Activated CD4-positive, alpha-beta T cell treated with anti-CD3 and anti-CD28 coated beads, Interleukin-2, Interleukin-6, amounts not matched to agents 100 ng/mL and 50 ng/mL, durations not matched to agents 16 hours and 8 hours (primary cell): ENCODE measurements at places on chromosomes 12 and 14.

DNA sequence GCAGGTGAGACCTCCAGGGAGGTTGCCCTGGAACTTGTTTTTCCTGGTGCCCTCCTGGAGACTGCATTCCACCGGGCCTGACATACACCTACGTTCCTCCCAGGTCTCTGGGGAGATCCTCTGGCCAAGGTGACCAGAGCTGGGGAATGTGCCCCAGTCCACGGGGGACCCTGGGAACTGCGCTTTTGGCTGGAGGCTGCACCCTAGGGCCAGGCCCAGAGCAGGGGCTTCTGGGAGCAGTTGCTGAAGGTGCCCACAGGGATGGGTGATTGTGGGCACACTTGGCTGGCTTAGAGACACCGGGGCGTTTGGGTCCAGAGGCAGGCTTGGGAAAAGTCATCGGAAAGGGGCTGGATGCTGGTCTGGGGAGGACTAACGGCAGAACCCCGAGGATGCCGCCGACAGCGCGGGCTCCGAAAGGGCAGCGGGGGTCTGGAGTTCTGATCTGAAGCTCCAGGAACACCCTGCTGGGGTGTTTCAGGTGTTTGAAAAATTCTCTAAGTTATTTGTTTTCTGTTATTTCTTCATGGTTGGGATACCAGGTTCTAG, 36.5 kb upstream of the TDRD9 start:
- DNase-seq: no peak

GRCh38 chr14:65043893-65044595, 57.3 kb downstream of the FNTB start:
- no peak for DNase-seq

DNA sequence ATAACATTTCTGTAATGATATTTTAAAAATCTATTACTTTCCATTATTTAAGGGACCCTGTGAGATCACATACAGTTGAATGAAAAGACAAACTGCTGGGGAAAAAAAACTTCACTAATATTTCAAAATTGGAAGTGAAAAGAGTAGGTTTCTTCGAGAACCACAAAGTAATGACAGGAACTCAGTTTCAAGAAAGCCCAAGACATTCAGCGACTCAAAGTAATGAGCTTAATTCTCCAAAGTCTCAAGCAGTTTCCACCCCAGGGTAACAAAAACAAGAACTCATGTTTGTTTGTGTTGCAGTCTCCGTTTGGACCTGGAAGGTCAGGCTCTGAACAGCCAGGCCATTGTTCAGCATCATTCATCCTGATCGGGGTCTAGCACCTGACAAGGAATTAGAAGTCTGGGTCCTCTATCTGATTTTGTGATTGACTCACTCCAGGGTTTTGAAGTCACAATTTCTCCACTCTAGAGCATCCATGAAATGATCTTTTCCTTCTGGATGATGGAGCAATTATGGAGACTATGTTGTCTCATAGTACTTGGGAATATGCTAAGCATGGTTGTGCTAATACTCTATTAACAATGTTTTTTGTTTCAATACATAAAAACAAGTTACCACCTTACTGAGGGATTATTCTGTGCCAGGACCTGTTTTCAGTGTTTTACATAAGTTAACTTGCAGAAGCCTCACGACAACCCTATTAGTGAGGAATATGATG, 126.9 kb downstream of the SLC25A21 start:
- no peak for DNase-seq

DNA sequence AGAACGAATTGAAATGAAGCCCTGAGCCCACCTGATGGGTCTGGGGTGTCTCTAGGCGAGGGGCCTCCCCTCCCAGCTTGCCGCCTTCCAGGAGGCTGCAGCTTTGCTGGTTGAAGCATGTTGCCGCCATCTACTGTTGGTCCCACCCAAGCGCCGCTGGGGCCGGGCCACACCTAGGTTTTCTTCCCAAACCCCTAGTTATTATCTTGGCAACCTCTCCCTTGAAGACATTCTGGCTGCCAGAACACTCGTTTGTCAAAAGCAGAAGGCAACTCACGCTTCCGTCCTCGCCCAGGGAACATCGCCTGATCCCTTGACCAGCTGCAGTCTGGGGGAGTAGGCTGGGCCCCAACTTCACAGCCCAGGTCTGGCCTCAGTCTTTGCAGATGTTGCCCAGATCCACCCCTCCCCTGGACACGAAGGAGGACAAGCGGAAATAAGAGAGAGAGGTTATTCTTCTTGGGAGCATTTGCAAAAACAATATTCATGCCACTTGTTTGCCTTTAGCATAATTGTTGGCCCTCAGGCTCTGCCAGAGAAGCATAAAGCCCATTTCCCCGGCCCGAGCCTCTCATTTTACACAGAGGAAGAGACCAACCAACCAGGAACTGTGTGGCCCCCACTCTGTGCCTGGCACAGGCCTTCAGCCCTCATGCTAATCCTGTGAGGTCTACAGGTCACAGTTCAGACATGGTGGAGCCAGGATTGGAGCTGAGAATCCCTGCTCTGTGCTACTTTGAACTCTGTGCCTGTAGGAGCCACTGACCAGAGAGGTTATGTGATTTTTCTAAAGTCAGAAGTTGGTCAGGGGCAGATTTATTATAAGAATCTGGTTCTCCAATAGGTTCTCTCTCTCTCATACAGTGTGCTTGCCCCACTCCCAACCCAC, 6.8 kb downstream of the EMP1 start:
- no peak for DNase-seq

DNA sequence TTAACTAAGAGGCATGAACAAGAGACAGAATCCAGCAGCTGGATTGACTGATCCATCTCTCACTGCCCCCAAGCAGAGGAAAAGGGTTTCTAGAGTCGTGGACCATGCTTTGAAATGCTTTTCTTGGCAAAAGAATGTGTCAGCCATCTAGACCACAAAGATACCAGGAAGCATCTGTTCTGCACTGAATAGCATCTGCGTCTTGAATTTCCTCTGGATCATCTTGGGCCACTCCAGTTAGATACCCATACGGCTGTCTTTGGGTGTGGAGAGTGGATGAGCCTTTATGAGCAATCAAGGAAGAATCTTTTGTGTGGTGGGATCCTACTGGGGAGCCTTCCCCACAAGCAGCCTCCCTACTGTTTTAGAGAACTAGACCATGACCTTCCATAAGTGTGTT, 16.0 kb upstream of the RFX4 start:
- DNase-seq: no peak

- DNase-seq: no peak
Observed at GRCh38 chr14:105072381-105072861, 7.2 kb upstream of the GPR132 start.

DNA sequence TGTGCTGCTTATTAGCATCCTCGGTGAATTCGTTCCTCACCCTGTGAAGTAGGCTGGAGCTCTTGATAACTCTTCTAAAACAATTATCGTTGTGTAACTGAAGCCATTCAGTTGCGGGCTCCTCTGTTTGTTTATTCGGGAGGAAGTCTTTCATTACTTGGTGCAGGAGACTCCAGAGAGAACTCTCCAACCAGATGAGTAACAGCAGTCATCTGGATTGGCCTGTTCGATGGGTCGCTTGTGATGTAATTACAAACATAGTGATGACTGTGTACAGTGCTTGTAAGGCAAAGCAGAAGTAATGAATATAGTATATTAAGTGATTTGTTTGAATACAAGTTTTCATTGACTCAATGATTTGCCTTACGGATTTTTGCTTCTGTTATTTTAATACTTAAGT, 10.9 kb downstream of the ATP6V0A2 start:
- DNase-seq: no peak

- DNase-seq: peak; percentile 4
Observed at GRCh38 chr14:70192915-70193314, 4.2 kb upstream of the SLC8A3 start.

GRCh38 chr14:50856660-50857059, 15.2 kb upstream of the ABHD12B start:
- no peak for DNase-seq

- DNase-seq: no peak
Observed at GRCh38 chr14:84929834-84930233, 600.1 kb upstream of the FLRT2 start.

DNA sequence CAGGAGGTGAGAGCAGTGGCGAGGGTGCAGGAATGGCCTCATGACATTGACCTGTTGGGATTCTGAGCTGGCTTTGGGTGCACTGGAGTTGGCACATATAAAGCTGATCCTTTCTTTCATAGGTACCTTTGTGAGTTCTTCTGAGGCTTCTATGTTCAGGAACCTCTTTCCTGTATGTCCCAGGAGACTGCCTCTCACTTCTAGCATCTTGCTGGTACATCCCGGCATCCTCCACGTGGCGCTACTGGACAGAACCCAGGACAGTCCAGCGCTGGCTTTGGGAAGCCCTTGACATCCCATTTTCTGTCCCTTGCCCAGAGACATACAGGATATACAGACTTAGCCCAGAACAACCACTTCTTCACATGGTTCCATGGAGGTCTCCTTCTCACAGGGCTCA, 44.4 kb upstream of the BATF start:
- no peak for DNase-seq

- DNase-seq: peak; percentile 27
Observed at GRCh38 chr12:90945070-90945649, 9.8 kb downstream of the CCER1 start.

- peak; percentile 22 for DNase-seq
Observed at GRCh38 chr12:93137656-93138612, 208.8 kb upstream of the EEA1 start.

- DNase-seq: no peak
Observed at GRCh38 chr12:24404086-24404815, 454.8 kb upstream of the SOX5 start.

DNA sequence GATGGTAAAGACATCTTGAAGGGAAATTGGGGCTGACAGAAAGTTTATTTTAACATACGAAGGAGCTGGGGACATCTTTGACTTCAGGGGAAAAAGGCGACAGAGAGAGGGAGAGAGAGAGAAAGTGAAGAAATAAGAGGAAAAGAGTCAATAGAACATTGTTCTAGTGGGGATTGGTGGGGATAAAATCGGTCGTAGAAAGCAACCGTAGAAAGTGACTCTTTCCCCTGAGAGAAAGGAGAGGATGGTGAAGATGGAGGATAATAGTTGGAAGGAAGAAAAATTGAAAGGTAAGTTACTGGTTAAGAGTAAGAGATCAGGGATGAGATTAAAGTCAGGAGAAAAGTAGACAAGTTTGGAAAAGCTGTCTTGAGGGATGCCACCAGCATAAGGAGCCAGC, 75.9 kb downstream of the LMNTD1 start:
- no peak for DNase-seq

DNA sequence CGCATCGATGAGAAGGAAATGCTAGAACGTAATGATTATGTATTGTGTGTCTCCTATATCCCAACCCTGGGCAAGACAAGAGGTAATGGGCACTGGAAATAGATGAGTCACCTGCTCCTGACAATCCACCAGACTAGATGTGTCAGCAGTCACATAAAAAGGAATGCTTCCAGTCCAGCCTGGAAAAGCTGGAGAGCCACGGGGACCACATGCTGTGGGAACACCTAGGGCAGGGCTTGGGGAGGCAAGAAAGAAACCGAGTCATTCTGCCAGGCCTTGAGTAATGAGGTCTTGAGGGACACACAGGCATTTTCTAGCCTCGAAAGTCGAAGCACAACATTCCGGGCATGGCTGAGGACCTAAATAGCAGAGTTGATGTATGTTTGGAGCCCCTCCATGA, 716.7 kb upstream of the TMEM132C start:
- no peak for DNase-seq

GRCh38 chr12:111344254-111344875, 24.5 kb downstream of the PHETA1 start:
- DNase-seq: no peak

GRCh38 chr12:96985515-96986362, 78.7 kb downstream of the NEDD1 start:
- DNase-seq: peak; percentile 35

GRCh38 chr12:27190761-27191160, 53.3 kb upstream of the STK38L start:
- DNase-seq: no peak

GRCh38 chr12:67052981-67053380, 216.2 kb upstream of the CAND1 start:
- no peak for DNase-seq

DNA sequence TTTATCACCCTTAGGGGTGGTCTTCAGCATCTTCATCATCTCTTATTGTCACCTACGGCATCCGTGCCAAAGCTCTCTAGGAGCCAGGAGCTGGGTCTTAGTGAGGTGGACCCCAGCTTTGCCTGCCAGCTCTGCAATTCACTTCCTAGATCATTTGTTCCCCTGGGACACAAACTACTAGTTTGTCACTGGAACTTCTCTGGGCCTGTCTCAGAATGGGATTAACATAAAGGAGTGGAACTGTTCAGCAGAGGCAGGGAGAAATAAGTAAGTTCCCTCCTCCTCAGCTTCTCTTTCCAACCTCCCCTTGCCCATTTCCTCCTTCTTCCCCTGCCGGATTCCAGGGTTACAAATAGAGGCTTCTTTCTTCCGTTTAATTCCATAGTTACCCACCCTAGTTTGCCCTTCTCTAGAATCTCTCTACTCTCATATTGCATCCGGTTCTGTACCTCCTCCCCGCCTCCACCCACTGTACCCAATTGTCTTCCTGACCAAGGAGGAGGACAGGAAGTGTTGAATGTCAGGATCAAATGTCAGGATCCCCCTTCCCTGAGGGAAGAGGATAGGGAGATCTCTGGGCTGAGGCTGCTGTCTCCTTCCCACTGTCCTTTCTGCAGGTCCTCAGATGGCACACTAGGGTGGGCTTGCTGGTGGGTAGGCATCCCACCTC, 25.0 kb downstream of the LARP4 start:
- DNase-seq: no peak

GRCh38 chr14:105143451-105144025, 25.0 kb downstream of the JAG2 start:
- no peak for DNase-seq

DNA sequence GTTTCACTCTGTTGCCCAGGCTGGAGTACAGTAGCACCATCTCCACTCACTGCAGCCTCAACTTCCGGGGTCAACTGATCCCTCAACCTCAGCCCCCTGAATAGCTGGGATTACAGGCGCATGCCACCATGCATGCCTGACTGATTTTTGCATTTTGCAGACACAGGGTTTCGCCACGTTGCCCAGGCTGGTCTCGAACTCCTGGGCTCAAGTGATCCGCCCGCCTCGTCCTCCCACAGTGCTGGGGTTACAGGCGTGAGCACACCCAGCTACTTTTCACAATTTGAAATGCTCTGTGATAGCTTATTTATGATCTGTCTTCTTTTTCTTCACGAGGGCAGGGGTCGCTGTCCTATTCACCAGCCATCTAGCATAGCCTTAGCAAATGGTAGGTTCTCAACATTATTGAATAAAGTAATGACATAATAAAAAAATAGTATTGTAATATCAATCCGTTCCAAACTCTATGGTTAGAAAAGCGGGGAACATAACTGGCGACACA, 477 bp upstream of the DDX47 start:
- DNase-seq: no peak

DNA sequence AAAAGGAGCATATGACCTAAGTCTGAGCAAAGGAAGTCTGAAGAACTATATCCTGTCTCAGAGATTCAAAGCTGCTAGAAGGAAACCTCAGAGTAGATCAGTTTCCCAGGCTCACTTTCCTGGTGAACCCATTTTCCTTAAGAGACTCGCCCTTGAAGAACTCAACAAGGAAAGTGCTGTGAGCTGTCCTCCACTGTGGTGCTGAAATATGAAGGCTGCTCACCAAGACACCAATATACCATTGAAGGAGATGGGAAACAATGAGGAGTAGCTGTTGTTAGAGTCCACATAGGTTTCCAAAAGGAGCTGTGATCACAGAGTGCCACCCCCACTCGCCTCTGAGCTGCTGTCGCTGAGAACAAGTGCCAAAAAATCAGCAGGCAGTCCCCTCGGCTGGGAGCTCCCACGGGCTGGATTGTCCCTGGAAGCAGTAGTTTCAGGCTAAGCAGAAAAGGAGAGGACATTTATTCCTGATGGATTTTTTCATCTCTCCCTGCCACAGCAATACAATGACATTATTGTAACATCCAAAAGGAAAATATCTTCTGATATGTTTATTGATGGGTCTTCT, 282.1 kb downstream of the RPS29 start:
- DNase-seq: no peak

GRCh38 chr14:30621354-30621939, 672 bp upstream of the SCFD1 start:
- DNase-seq: peak; percentile 24
